ENCODE measurements at places on chromosomes 11 and 22.

GRCh38 chr11:2843551-2843950, 42.0 kb downstream of the CDKN1C start:
- no peak for DNase-seq

DNA sequence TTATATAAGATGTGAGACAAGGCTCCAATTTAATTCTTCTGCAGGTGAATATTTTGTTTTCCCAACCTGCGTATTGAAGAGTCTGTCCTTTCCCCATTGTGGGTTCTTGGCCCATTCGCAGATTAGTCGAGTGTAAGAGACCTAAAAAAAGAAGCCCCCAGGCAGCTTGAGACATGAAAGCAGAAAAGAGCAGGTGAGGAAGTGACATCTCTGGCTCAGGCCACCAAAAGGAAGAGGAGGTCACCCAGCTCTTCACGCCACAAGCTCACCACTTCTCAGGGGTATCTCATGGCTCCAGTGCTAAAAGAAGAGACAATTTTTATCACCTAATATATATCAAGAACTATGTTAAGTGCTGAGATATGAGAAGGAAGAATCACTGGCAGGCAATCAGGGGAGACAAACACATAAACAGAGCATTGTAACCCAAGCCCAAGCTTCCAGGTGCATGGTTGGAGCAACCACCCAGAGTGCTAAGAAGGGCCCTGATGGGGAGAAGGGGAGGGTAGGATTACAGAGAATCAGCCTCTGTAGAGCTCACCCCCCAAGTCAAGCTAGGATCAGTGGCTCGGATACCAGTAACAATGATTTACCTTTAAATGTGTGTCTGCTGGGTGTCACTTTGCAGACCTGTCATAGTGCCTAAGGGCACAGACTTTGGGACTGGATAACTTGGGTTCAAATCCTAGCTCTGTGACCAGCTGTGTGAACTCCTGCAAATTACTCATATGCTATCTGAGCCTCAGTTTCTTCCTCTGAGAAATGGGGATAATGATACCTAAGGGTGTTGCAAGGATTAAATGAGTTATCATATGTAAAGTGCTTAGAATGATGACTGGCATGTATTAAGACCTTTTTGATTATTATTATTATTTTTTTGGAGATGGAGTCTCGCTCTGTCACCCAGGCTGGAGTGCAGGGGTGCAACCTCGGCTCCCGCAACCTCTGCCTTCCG, 39.2 kb downstream of the MCHR1 start:
- DNase-seq: no peak

DNA sequence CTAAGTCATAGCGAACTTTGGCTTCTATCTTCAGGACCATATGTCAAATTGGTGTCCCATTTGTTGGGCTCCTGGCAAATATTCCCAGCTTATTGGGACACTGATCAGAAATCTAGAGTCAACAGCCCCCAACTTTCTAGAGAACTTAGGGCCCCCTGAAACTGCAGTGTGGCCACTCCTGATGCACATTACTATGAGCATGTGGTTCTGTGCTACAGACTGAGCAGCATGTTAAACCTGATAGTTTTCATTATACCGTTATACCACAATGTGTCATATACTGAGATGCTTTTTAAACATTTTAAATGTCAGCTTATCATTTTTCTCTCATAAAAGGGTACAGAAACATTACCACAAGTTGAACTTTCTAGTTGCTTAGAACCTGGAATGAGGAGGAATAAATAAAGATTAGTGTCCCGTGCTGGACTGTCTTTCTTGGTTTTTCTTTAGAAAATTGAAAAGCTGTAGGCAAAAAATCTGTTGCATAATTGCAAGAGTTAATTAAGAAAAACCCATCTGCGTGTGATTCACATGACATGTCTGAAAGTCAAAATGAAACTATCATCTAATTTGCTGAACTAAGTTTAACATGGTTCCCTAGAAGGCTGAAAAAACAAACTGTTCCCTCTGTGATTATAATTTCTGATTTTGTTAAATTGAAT, 16.4 kb upstream of the CTSC start:
- DNase-seq: no peak

DNA sequence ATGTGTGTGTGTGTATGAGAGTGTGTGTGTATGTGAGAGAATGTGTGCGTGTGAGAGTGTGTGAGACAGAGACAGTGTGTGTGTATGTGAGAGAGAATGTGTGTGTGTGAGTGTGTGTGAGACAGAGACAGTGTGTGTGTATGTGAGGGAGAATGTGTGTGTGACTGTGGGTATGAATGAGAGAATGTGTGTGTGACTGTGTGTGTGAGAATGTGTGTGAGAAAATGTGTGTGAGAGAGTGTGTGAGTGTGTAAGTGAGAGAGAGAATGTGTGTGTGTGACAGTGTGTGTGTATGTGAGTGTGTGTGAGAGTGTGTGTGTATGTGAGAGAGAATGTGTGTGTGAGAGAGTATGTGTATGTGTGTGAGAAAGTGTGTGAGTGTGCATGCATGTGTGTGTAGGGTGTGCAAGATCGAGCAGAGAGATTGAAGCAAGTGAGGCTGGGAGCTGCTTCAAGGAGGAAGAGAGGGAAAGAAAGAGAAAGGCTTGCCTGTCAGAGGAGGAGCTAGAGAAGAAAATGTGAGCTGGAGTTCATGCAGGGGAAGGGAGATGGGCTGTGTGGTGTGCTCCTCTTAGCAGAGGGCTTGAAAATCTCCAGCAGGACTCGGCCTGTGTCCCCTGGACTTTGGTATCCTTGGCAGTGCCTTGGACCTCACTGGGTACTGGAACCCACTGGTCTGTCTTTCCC, 27.7 kb upstream of the TP53I11 start:
- no peak for DNase-seq

DNA sequence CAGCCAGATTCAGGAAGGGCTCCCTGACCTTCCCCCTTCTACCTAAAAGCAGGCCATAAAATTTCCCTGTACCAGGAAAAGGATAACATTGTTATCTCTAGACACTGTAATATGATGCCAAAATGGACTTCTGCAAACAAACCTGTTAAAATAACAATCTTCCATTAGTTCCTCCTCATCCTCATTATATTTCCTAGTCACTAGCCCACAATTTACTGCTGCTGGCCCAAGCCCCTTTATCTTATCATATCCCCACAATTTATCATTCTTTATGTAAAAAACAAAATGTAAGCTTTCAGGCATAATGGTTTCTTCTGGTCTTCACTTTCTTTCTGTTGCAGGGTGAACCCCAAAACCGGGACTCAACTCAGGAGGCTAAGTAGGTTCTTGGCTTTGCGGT, 1132.1 kb upstream of the CNTN5 start:
- DNase-seq: no peak

DNA sequence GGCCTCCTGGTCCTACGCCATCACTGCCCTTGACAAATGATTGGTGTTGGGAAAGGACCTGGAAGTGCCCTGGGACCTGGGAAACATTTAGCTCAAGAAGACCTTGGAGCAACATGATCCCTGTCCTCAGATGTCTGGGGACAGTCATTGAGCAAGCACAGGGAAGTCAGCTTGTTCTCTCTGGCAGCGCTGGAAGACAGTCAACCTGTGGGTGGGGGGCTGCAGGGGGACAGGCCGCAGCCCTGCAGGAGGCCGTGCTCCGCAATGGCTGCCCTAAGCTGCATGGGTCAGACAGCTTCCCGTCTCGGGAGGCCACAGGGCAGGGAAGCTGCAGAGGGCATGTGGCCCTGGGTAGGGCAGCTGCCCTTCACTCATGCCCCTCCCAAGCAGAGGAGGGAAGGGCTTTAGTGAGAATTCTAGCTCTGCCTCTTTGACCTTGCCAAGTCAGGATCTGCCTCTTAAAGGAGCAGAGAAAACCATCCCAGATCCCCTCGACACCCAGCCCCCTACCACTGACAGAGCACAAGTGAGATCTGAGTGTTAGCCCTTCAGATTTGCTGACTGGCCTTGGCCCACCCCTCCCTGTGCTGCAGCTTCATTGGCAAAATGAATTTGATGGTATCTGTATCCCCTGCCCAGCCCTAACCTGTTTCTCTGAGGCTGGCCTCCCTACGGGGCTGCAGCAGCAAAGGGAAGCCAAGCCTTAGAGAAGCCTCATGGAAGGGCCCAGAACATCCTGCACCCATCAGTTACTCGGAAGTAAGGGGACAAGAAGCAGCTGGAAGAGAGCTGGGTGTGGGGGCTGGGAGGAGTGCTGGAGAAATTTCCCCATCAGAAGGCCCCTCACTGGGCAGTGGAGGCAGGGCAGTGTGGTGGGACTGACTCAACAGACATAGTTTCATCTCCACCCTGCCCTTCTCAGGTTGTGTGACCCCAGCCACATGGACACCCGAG, 6.2 kb upstream of the SREBF2 start:
- DNase-seq: no peak

- no peak for DNase-seq
These were observed 123.6 kb downstream of the TRIM44 start for GRCh38 chr11:35786188-35786587.

GRCh38 chr11:17102462-17102861, 25.0 kb upstream of the RPS13 start:
- DNase-seq: no peak

DNA sequence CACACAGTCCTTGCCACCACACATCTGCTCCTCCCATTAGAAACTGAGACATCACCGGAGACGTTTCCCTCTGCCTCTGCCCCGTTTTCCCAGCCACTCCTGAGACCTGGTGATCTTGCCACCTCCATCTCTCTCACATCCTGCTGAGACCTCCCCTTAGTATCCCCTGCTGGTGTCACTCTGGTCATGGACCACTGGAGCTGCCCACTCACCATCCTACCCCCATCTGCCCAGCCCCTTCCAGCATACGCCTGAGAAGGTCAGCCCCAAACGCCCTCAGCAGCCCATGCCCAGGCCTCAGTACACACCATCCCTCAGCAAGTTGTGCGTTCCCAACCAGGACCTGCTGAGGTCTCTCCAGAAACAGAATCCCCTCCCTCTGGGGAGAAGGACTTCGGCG, 64.3 kb downstream of the SHANK2 start:
- no peak for DNase-seq

DNA sequence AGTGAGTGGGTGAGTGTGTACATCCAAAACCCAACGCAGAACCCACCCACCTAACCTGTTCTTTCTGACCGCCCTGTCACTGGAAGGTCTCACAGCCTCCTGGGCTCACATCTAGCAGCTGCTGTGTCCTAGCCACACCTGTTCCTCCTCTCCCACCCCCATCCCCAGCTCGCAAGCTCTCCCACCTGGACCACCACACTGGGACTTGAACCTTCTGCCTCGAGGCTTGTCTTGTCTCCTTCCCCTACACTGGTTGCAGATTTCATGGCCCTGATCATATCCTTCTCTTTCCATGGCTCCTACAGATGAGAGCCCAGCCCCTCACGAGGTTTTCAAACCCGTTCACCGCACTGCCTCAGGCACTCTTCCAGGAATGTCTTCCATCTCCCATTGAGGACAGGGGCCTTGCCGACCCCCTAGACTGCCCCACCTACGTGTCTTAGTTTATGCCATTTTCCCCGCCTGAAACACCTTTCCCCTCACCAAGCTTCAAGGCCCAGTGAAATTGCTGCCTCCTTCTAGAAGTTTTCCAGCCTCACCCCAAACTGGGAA, 6.7 kb downstream of the IFITM10 start:
- DNase-seq: no peak

DNA sequence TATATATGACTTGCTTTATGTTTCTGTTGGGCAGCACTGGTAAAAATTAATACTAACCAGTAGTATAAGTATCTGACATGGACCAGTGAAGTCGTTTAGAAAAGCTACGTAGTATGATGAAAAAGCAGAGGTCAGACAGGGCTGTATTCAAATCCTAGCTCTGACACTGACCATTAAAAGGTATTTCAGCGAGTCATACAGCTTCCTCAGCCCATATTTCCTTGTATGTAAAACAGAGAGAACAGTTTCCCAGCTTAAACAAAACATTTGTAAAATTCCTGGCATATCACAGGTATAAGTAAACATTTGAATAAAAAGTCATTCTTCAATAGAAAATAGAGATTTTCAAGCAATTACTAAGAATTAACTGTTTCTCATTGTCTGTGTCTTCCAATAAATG, 4.2 kb downstream of the NOX4 start:
- no peak for DNase-seq

GRCh38 chr11:104060004-104060794, 23.8 kb downstream of the DDI1 start:
- DNase-seq: no peak

- DNase-seq: no peak
These were observed 12.2 kb downstream of the ZNF74 start for GRCh38 chr22:20405931-20406685.

DNA sequence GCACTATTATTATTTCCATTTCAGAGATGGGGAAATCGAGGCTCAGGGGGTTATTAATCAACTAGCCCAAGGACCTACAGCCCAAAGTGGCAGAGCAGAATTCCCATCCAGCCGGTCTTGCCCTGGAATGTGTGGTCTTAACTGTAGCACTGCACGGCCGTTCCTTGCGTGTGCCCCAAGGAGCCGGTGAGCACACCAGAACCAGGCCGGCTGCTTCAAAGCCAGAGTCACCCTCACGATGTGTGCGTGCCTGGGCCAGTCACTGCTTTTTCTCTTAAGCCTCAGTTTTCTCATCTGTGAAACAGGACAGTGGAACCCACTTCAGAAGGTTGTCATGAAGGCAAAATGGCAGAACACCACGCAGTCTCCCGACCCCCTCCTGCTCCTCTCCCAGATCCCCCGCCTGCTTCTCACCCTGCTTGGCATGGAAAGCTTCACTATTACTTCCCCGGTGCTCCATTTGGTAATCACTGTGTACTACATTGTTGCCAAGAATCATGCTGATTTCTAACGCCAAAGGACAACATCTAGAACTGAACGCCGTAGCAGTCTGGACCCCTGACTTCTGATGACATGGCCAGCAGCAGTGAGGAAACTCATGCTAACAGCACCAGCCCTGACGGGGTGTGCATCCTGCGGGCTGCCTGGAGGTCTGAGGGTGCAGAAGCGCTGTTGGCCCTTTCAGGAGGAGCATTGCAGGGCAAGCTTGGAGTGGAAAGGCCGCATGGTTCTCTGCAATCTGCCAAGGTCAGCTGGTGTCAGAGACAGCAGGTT, 106.8 kb upstream of the B3GAT1 start:
- no peak for DNase-seq

- DNase-seq: no peak
These were observed 174.7 kb downstream of the RRAS2 start for GRCh38 chr11:14184028-14184940.

DNA sequence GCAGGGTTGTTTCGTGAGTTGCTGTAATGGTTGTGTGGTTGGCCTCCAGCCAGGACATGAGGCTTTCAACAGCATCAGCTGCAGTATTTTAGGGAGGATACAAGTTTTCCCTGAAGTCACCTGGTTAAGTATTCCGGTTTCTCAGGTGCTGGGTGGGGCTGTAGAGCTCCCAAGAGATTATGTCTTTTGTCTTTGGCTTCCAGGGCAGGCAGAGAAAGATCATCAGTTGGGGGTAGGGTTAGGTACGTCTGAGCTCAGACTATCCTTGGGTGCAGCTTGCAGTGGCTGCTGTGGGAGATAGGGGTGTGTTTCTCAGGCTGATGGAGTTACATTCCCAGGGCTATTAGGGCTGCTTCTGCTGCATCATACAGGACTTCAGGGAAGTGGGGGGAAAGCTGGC, 47.5 kb upstream of the MRGPRX1 start:
- DNase-seq: no peak

Measured in NCI-H1417 treated with DMSO at 0.1 percent for 48 hours (cell line).